ENCODE measurements at places on chromosomes 12 and 14. TPM values are rescaled to one million over a fixed set of nuclear protein-coding genes. Genes with fewer than 3 reads are reported as not detected.

MANSC4 gene
- total RNA-seq = not detected

ALKBH1 gene
- 15.4 TPM for total RNA-seq

CMA1 gene
- total RNA-seq = not detected

AMN gene
- total RNA-seq = 0.33 TPM

TAC3 gene
- total RNA-seq = not detected

SLC8A3 gene
- 0.32 TPM for total RNA-seq

CNPY2 gene
- 93.7 TPM for total RNA-seq

TAS2R30 gene
- 2.0 TPM for total RNA-seq

PIK3C2G gene
- not detected for total RNA-seq

CLEC4D gene
- total RNA-seq = not detected

CAPZA3 gene
- total RNA-seq = not detected

ATL1 gene
- total RNA-seq = 0.58 TPM

CMKLR1 gene
- total RNA-seq = 53.2 TPM

DNA sequence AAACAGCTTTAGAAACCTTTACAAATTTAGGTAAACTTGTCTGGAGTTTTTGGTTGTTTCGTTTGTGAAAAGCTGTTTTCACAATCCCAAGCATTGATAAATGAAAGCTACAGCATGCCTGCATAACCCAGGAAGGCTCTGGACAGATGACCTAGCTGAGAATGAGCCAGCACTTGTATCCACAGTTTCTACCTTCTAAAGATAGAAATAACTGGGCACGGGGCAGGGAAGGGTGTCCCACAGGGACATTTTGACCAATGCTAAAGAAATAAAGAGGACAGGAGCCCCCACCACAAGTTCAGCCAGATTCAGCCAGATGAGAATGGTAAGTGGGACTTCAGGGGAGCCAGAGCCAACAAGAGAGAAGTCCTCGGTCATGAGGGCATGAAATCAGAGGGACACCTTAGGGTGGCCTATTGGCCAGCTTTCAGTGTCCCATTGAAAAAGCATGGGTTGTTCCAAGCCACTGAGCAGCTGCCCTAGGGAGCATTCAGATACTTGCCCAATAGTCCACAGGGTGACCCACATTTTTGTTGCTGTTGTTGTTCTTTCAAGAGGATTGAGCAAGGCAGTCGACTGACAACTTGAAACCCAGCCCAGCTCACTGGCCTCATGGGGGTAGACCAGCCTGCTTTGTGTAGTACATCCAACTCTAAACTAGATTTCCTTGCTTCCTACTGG, 140.3 kb upstream of the NUDT4 start:
- H3K4me3 ChIP-seq = no peak overlapping the region
- DNase-seq = no peak
- H3K4me1 ChIP-seq = no peaks in the 10 kb centered on the region
- H3K27ac ChIP-seq = no peak overlapping the region

- no peak overlapping the region for H3K4me3 ChIP-seq
- 0 out of 2 replicates have a peak, but pooled peaks cover 2% of the 10 kb centered on the region for H3K4me1 ChIP-seq
- H3K36me3 ChIP-seq = no peaks in the 10 kb centered on the region
Measured at GRCh38 chr12:68178774-68179439, 19.4 kb upstream of the IFNG start.

DNA sequence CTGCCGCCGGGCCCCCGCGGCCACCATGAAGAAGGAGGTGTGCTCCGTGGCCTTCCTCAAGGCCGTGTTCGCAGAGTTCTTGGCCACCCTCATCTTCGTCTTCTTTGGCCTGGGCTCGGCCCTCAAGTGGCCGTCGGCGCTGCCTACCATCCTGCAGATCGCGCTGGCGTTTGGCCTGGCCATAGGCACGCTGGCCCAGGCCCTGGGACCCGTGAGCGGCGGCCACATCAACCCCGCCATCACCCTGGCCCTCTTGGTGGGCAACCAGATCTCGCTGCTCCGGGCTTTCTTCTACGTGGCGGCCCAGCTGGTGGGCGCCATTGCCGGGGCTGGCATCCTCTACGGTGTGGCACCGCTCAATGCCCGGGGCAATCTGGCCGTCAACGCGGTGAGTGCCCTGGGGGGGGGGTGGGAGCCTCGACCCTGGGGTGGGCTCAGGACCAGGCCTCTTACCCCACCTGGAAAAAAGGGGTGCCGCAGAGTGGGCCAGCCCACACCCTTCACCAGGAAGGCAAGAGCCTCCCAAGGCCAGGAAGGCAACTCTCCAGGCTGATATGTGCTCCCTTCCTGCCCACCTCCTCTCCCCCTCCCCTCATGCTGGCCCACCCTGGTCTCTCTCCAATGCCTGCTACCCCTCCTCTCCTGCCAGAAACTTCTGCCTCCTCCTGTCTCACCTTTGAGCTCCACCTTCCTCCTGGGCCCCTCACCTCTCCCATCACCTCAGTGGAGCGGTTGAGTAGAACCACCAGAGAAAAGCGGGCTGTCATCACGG, 507 bp downstream of the AQP5 start:
- no peak for DNase-seq
- no peak overlapping the region for H3K4me3 ChIP-seq
- H3K27ac ChIP-seq = no peak overlapping the region
- no peaks in the 10 kb centered on the region for H3K36me3 ChIP-seq

DNA sequence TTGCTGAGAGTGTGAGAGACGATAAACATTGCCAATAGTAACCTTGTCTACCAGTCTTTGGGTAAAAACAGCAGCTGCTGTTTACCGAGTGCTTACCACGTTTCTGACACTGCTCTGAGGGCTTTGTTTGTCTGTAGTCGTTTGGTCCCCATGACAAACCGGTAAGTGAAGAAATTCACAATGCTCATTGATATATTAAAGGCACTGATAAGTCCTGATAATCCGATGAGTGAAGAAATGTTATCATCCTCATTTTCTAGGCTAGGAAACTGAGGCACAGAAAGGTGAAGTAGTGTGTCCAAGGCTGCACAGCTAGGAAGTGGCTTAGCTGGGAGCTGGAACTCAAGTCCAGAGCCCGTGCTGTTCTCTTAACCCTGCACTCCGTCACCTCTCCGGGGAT, 138.6 kb downstream of the SCARB1 start:
- no peaks in the 10 kb centered on the region for H3K36me3 ChIP-seq
- peaks cover 4% of the 10 kb centered on the region for H3K4me1 ChIP-seq
- no peak overlapping the region for H3K27ac ChIP-seq
- H3K27me3 ChIP-seq = no peaks in the 10 kb centered on the region

GRCh38 chr12:111570084-111570961, 28.8 kb downstream of the ATXN2 start:
- H3K4me3 ChIP-seq = no peak overlapping the region
- H3K4me1 ChIP-seq = peaks cover 9% of the 10 kb centered on the region
- H3K27me3 ChIP-seq = no peaks in the 10 kb centered on the region
- H3K36me3 ChIP-seq = peaks cover 3% of the 10 kb centered on the region
- no peak overlapping the region for H3K27ac ChIP-seq
- DNase-seq = no peak

GRCh38 chr12:120013659-120014380, 24.8 kb downstream of the BICDL1 start:
- no peak overlapping the region for H3K4me3 ChIP-seq
- peaks cover 29% of the 10 kb centered on the region for H3K4me1 ChIP-seq
- H3K36me3 ChIP-seq = no peaks in the 10 kb centered on the region
- DNase-seq = peak; percentile 67
- H3K27ac ChIP-seq = peak overlapping the region; percentile 61

DNA sequence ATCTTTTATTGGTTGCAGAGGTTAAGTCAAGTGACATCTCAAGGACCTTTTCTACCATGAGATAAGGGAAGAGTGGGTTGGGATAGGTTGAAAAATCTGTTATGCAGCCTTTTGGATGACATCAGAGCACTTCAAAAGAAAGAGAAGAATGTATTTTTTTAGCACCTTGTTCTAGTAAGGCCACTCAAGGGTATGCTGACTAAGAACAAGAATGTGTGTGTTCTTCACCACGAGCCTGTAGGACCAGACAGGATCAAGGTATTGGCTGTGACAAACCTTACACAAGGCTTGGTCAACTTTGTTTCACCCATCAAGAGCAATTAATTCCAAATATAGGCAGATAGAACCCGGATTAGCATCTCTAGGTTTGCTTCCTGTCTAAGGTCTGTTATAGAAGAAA, 142.5 kb downstream of the SAMD4A start:
- no peak overlapping the region for H3K27ac ChIP-seq
- no peak overlapping the region for H3K4me3 ChIP-seq
- peak; percentile 70 for DNase-seq
- H3K4me1 ChIP-seq = peaks cover 25% of the 10 kb centered on the region

DNA sequence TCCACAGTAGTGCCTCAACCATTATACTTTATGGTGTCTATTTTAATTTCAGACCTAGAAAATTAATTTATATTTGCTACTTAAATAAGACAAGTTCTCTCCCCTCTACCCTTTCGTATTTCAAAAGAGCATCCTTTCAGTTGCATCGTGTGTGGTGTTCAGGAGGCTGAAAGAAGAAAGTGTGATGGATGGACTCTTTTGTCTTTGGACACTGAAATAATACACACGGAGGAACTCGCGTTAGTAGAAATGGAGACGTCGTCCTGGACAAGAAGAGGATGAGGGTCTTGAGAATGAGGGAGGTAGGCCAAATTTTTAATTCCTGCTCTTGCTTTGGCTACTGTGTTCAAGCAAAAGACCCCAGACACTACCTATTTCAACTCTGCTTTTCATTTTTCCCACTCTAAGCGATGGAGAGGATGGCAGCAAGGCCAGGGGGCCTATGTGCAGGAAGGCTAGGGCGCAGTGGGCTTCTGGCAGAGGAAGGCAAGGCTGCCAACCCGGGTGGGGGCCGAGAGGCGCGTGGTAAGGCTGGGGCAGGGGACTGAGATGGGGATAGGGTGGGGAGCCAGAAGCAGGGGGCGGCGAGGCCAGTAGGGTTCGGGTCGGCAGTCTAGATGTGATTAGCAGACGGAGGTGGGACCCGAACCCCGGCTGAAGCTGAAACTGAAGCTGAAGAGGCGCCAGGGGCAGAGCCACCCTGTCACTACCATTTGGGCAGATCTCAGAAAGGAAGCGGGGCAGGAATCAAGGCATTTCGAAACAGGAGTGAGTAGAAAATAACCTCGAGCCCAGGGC, 722 bp downstream of the TMED8 start:
- peak overlapping the region; percentile 89 for H3K27ac ChIP-seq
- no peaks in the 10 kb centered on the region for H3K27me3 ChIP-seq
- no peaks in the 10 kb centered on the region for H3K36me3 ChIP-seq
- no peak for DNase-seq
- H3K4me3 ChIP-seq = peak overlapping the region; percentile 83
- peaks cover 15% of the 10 kb centered on the region for H3K4me1 ChIP-seq

DNA sequence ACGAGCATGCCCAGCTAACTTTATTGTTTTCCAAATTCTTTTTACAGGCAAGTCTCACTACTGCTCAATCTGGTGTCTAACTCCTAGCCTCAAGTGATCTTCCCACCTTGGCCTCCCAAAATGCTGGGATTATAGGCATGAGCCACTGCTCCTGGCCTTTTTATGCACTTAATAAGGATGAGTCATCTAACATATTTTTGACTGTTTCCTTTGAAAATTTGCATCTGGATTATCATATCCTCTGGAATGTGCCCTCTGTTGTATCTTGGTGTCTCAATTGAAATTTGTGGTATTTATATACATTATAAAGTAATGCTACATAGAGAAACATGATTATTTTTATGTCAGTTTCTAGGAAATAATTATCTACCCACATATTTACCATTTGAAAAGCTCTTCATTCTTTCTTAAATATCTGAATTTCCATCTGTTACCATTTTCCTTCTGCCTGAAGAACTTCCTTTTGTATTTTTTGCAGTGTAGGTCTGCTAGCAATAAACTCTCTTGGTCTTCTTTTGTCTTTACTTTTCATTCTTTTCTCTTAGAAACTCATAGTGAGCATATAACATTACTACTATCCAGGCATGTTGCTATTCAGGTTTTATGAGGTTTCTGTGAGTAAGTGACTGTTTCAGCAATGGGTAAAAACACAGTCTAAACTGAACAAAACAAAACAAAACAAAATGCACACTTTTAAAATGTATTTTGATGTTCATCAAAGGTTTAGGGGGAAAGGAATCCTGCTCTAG, 52.8 kb upstream of the CNOT2 start:
- no peak overlapping the region for H3K4me3 ChIP-seq
- H3K4me1 ChIP-seq = no peaks in the 10 kb centered on the region
- no peak overlapping the region for H3K27ac ChIP-seq
- no peaks in the 10 kb centered on the region for H3K36me3 ChIP-seq

GRCh38 chr14:97709552-97709951, 912.4 kb downstream of the VRK1 start:
- no peaks in the 10 kb centered on the region for H3K36me3 ChIP-seq
- peaks cover 7% of the 10 kb centered on the region for H3K4me1 ChIP-seq
- H3K27ac ChIP-seq = no peak overlapping the region

- no peaks in the 10 kb centered on the region for H3K4me1 ChIP-seq
- no peak for DNase-seq
- H3K27ac ChIP-seq = no peak overlapping the region
- peaks cover 8% of the 10 kb centered on the region for H3K36me3 ChIP-seq
Measured at GRCh38 chr14:60266021-60266937, 17.3 kb downstream of the PPM1A start.

GRCh38 chr12:23169012-23169695, 544.2 kb downstream of the ETNK1 start:
- DNase-seq = no peak
- no peak overlapping the region for H3K27ac ChIP-seq
- H3K4me3 ChIP-seq = no peak overlapping the region

GRCh38 chr12:26399381-26399780, 204.0 kb downstream of the SSPN start:
- no peak overlapping the region for H3K4me3 ChIP-seq
- H3K27ac ChIP-seq = no peak overlapping the region
- no peak for DNase-seq
- H3K27me3 ChIP-seq = no peaks in the 10 kb centered on the region

DNA sequence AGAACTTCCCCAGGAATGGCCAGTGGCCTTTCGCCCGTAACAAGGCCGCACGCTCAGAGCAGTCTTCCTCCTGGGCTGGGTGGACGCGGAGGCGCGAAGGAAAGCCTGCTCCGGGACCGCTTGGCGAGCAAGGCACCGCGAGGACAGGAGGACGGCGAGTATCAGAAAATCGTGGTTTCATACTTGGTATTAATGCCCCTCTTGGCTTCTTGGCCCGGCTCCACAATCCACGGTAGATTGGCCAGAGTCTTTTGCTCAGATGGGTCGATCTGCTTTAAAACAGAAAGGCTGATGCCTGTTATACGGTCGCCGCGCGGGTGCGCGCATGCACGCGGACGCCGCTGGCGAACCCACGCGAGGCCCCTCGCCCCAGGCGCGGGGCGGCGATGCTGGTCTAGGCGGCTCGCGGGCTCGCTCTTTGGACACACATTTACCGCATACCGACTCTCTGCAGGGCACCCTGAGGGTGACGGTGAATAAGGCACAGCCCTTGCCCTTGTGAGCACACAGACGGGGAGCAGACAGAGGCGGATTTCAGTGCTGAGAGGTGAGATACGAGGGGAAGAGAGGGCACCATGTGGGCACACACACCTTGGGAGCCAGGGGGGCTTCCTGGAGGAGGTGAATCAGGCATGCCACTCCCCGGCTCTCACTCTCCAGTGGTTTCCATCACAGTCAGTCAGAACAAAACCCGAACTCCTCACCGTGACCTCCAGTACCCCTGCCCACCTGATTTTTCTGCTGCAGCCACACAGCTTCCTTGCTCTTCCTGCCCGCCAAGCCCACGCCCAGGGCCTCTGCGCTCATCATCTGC, 100.7 kb downstream of the APAF1 start:
- DNase-seq = no peak
- H3K27ac ChIP-seq = no peak overlapping the region
- H3K27me3 ChIP-seq = peaks cover 3% of the 10 kb centered on the region
- H3K4me3 ChIP-seq = peak overlapping the region; percentile 75
- H3K36me3 ChIP-seq = no peaks in the 10 kb centered on the region
